ENCODE measurements at places on chromosomes 1 and 21.
A peak's percentile ranks its signal among the peaks of the same experiment; 100 is the strongest.

DNA sequence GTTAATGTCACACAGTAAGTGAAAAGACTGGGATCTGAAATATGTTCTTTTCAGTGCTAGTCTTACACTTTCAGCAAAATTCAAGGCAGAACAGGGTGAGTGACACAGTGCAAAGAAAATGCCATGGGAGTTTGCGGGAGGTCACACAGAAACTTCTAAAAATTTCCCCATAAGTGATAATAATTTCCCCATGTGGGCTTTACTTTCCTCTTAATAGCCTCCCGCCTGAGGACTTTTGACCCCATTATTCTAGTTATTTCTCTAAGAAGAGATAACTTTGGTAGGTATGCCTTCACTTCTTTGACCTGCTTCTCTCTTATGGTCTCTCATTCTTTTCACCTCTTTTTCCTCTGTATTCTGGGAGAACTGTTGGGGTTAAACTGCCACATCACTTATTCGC, 8.1 kb upstream of the DNAH14 start:
- no peak for DNase-seq

DNA sequence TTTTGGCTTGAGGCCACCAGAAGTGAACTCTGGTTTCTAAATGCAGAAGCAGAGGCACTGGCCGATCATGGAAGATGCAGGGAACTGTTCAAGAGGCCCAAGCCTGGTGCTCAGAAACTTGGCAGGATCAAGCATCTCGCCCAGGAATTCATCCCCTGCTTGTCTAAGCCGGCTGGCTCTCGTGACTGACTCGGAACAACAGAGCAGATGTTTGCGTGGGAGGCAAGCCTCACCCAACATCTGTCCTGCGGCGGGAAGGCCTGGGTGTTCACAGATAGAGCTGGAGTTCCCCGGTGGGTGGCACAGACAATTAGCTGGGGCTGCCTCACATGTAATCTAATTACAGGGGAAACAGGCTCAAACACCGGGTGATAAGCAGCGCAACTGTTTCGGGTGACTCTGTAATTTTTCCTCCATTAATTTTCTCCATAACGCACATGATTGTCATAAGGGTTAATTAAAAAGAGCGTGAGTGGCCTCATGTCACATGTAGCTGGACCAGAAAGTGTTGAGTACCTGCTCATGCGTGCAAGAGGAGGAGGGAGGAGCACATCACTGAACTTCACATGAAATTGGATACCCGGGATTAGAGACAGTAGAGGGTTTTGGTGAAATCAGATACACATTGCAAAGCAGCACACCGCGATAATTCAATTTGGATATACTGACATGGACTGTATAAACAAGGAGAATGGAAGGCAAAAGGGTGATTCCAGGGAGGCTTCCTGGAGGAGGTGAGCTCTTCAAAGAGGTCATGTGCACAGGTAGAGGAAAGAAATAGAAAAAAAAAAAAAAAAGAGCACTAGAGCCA, 180.0 kb downstream of the ETS2 start:
- DNase-seq: peak; percentile 81

DNA sequence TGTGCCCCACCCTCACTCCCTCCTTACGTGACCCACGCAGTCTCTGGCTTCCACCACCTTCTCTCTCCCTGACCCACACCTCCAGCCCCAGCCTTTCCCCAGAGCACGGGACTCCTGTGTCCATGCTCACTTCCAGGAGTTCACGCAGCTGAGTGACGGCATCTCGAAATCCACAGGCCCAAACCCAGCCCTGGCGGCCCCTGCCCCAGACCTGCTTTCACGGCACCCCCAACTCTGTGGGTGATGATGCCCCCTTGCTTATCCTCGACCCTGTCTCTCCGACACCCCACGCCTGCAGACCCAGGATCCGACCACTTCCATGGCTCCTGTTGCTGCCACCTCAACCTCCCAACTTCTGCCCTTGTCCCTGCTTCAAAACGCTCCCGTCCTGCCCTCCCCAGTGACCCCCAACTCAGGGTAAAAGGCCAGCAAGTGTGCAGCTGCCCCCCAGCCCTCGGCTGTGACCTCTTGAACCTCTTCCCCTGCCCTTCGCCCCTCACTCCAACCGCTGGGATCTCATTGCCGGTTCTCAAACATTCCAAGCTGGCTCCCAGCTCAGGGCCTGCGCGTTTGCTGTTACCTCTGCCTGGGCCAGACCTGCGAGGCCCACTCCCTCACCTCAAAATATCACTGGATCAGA, 30.4 kb upstream of the LAPTM5 start:
- DNase-seq: no peak

- peak; percentile 93 for DNase-seq
Measured at GRCh38 chr1:28648474-28649198, at the start of gene RNU11. Gene RNU11 (plus strand): TSS chr1:28648600.

All from activated CD8-positive, alpha-beta memory T cell treated with anti-CD3 and anti-CD28 coated beads, Interleukin-2, amount 50 U/mL, for 48 hours (primary cell).